ENCODE measurements at places on chromosomes 7 and 10. TPM values are rescaled to one million over a fixed set of nuclear protein-coding genes. Genes with fewer than 3 reads are reported as not detected.

GPNMB gene
- total RNA-seq = 15.1 TPM

GRCh38 chr10:52756295-52756694 lies 16.3 kb downstream of the MBL2 start:
- DNase-seq = no peak

DDC gene
- total RNA-seq = not detected

- DNase-seq = no peak
These were observed 883 bp upstream of the TRA2A start for GRCh38 chr7:23532490-23533237.

COA1 gene
- 62.8 TPM for total RNA-seq

EBLN1 gene
- not detected for total RNA-seq

DNA sequence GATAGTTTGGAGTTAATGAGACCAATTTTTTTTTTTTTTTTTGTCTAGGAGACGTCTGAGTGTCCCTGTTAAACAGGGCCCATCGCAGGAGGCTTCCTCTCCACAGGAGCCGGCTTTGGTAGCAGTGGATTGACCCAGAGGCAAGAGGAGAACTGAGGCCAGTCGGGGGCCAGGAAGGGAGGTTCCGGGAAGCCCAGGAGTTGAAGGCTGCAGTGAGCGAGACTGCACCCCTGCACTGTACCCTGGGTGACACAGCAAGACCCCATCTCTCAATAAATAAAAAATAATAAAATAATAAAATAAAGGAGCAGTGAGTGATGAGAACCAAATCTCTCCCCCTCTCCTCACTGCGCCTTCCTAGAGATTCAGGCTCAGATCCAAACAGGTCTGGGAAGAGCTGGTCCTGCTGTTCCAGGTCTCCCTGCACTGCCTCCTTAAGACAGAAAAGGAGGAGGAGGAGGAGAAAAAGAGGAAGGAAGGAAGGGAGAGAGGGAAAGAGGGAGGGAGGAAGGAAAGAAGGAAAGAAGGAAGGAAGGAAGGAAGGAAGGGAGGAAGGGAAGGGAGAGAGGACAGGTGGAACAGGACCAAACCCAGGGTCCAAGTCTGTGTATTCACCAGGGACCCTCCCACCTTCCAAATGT lies 3.5 kb downstream of the MNX1 start:
- DNase-seq = no peak

GRCh38 chr10:77887631-77888355 lies 38.8 kb downstream of the DLG5 start:
- no peak for DNase-seq

DNA sequence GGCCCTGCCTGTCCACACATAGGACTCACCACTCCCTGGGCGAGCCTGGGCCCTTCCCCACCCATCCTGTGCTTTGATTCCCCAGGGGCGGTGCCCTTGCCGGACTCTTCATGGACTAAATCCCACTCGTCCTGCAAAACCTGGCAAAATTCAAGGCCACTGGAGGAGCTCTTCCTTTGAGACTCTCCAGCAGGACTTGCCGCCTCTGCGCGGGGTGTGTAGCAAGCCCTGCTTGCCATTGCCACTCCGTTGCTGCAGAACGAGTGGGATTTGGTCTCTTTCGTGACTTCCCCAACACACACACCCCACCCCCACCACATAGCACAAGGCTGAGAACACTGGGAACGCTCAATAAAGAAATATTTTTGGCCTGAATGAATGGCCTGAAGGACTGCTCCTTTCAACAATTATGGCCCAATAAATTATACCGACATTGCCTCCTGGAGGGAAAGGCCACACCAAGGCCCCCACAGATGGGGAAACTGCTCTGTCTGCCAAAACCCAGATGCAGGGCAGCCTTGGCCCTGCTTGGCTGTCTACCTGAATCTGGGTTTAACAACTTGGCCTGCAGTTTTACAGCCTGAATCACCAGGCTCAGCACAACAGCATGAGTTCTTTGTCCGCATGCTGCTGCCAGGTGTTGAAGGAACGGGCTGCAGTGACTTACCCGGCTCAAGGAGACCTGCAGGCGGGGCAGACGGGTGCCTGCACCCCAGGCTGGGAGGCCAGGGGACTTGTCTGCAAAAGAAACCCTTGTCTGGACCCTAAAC lies 72.8 kb upstream of the KAT6B start:
- peak; percentile 44 for DNase-seq

DNA sequence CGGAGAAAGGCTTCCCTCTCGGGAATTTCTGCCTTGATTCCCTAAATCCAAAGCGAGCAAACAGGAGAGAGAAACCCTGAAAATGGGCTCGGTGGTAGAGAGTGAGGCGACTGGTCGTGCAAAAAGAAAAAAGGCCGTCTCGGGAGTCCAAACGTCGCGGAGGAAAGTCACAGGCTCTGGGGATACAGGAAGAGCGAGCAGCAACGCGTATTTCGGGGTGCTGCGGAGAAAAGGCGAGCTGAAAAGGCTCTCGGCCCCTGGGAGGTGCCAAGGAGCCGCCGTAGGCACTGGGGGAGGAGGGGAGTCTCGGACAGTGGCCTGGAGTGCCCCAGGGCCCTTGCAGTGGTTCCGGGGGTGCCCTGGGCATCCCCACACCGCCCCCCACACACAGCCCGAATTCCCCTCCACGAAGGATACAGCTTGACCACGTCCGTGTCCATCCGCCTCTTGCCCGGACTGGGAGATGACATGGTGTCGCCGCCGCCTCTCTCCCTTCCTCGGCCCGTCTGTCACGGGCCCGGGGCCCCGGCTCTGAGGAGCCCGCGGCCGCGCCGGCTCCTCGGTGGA lies 591 bp downstream of the UBE2H start:
- peak; percentile 36 for DNase-seq

DNA sequence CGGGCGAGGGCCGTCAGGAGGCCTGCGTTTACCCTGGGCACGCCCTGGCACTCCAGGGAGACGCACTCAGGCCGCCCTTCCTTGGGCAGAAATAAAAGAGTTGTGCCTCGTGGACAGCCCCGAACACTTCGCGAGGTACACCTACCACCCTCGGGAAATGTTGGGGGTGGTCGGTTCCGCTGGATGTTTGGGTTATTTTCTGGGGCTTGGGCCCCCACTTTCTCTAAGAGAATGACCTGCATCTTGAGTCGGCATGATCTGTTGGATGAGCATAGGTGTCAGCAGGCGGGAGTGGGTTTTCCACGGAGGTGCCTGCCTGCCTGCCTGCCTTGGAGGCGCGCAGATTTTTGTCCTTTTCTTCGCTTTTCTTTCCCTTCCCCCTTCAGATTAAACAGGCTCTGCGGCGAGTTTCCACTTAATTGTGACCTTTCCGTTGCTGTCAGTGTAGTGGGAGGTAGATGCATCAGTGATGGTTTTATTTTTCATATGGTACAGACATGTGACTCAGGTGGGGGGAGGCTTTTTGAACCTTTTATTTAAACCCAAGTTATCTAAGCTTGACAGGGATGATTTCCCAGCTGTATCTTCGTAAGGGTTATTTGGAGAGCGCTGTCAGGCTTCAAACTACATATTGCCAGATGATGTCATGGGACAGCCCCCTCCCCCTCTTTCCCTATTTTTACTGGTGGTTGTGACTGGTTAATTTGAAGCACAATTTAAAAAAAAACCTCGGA lies 661 bp downstream of the HECTD2 start:
- DNase-seq = no peak

DNA sequence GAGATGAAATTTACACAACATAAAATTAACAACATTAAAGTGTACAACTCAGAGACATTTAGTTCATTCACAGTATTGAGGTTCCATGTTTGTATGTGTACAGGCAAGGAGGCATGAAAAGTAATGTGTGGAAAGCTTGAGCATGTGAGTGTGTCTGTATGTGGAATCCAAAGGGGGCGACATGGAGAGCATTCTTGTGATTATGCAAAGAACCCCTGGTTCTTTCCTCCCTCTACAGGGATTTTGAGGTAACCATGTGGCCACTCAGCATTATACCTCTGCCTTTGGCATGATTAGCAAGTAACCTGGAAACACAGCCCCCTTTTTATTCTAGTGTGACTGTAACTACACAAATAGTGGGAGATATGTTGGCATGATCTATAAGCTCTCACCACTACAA lies 21.0 kb downstream of the OR2F1 start:
- DNase-seq = no peak
